Skeletal muscle tissue (tissue), 5 donors: ENCODE measurements at places on chromosomes 4 and X. TPM values are rescaled to one million over a fixed set of nuclear protein-coding genes. Genes with fewer than 3 reads are reported as not detected.

Gene HPSE
- 1.0 TPM for total RNA-seq

Gene UGT2B11
- not detected for total RNA-seq

Gene PNCK
- not detected for total RNA-seq

Gene ALB
- 15.7 TPM for total RNA-seq

Gene CXCL3
- total RNA-seq: not detected

Gene DNAAF6
- total RNA-seq: not detected

Gene CXCL11
- total RNA-seq: 0.52 TPM

Gene CFAP47
- total RNA-seq: under 0.01 TPM

Gene TNIP2
- 14.6 TPM for total RNA-seq

Gene NEIL3
- 5.7 TPM for total RNA-seq

Gene APOO
- 13.0 TPM for total RNA-seq

Gene CYBB
- total RNA-seq: 41.2 TPM

Gene RPS6KA6
- 4.7 TPM for total RNA-seq

Gene CT45A5
- not detected for total RNA-seq

Gene PNMA5
- under 0.01 TPM for total RNA-seq
